ENCODE measurements at places on chromosomes 11 and 22. TPM values are rescaled to one million over a fixed set of nuclear protein-coding genes. Genes with fewer than 3 reads are reported as not detected.

The POU2AF1 gene
- 1.4 TPM for total RNA-seq

The GRM5 gene
- not detected for total RNA-seq

The GAS2 gene
- total RNA-seq = not detected

The MMP8 gene
- total RNA-seq = not detected

The PRR5 gene
- 17.8 TPM for total RNA-seq

The OR51I1 gene
- total RNA-seq = not detected

The MS4A8 gene
- 22.9 TPM for total RNA-seq

DNA sequence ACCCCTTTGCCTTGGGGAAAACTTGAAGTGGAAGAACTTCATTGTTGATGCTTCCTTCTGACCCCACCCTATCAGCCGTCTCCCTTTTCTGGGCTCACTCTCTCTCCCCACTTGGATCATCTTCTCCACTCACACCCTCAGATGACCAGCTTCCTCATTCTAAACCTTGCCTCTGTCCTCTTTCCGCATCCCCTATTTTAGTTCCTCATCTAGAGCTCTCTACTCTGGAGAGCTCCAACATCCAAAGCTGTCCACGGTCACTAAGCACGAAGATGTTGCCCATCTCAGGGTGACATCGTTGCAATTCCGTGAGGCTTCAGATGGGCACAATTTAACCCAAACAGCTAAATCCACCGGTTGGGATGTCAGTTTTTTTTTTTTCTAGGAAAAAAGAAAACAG is 31.6 kb upstream of the ME3 start:
- DNase-seq = no peak

GRCh38 chr11:12724301-12725054 is 50.3 kb downstream of the TEAD1 start:
- peak; percentile 91 for DNase-seq

GRCh38 chr11:57552479-57552878 is 15.0 kb downstream of the UBE2L6 start:
- no peak for DNase-seq

DNA sequence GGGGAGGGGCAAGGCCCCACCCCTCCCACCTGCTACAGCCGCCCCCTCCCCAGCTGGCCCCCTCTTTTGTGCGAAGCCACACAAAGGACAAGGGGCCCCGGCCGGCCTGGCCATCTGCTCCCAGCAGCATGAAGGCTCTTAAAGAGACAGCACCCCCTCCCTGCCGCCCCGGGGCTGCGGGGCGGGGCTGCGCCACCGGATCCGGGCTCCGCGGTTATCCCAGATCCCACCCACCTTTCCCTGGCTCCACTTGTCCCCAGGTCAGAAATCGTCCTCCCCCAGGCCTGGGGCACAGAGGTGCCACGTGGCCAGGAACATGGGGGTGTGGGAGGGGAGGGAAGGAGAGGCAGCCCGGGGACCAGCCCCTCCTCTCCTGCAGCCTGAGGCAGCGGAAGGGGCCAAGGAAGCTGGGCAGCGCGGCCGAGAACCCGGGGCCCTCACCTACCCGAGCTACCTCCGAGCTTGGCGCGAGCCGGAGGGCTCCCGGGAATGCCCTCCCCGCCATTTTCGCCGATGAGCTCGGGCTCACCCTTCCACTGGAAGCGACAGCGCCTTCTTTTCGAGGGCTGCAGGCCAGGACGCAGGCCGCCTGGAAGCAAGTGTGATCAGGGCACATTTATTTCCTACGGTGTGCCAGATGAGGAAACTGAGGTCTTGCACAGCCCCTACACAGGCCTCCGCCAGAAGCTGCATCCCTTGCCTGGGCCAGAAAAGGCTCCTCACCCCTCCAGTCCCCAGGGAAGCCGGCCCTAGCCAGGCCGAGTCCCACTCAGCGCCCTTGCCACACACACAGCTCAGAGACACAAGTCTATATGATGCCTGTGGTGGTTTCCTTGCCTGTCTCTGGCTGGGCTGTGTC is 2.5 kb upstream of the RCOR2 start:
- DNase-seq = peak; percentile 50

- no peak for DNase-seq
These were observed 226.0 kb upstream of the C11orf87 start for GRCh38 chr11:109196016-109196415.

DNA sequence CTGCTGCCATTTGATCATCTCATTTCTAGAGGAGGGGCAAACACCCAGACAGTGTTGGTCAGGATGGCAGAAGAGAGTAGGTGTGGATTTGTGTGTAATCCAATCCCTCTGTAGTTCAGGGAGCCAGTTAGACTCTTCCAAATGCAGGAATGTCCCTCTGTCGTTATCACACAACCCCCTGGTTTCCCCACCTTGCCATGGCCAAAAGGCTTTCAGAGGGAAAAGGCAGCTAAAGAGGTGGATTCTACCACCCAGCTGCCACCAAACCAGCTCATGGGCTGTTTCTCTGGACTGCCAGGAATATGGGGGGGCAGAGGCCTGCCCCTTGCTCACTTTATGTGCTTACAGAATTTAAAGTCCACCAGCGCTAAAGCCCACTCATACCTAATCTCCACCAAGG is 18.1 kb downstream of the TSKU start:
- DNase-seq = no peak

GRCh38 chr22:35840302-35840739 is 122.6 kb downstream of the APOL5 start:
- DNase-seq = peak; percentile 86

DNA sequence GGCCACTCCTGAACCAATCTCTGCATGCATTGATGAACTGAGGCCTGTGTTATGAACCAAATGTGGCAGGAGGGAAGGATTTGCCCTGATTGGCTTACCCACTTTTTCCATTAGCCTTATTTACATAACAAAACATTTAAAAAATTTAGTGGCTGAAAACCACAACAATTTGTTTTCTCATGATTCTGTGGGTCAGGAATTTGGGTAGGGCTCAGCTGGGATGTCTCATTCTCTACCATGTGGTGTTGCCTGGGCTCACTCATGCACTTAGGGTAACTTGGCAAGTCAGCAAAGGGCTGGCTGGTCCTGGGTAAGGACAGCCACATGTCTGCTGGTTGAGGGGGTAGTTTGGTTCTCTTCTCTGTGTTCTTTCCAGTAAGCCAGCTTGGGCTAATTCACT is 35.1 kb upstream of the CYP2R1 start:
- no peak for DNase-seq

DNA sequence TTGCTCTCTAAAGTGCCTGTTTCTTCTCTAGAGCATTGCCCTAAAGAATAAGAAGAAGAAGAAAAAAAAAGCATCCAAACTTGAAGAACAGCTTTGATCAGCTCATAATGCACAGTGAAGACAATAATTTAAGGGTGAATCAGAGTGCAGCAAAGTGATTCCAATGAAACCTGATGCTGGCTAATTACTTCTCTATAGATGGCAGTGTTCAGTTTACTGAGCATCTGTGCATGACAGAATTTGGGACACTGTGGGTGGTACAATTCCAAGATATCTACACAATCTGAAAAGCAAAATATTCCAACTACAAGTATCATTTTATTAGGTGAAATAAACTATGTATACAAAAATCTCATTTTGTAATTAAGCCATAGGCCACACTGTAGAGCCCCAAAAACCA is 450.5 kb upstream of the CCDC90B start:
- no peak for DNase-seq

GRCh38 chr11:110866081-110866480 is 153.8 kb upstream of the ARHGAP20 start:
- DNase-seq = no peak

DNA sequence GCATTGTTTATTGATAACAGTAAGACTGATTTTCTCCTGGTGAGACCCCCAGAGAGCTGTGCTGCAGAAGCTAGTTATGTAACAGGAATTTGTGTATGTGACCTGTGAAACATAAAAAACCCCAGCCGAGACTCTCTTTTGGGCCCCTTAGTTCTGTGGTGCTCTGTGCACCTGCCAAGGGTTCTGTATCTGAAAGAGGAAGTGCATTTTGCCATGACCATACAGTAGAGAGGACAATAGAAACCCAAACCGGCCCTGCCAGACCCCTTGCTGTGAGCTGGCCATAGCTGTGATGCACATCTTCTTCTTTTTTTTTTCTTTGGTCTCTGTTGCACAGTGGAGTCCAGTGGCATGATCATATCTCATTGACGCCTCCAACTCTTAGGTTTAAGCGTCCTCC is 31.4 kb upstream of the APOL5 start:
- DNase-seq = peak; percentile 24

GRCh38 chr11:65552388-65552951 is 5.7 kb downstream of the LTBP3 start:
- no peak for DNase-seq

- no peak for DNase-seq
These were observed 331.1 kb upstream of the B3GAT1 start for GRCh38 chr11:134742956-134743819.

- no peak for DNase-seq
These were observed 233.9 kb downstream of the TENM4 start for GRCh38 chr11:79206951-79207350.

DNA sequence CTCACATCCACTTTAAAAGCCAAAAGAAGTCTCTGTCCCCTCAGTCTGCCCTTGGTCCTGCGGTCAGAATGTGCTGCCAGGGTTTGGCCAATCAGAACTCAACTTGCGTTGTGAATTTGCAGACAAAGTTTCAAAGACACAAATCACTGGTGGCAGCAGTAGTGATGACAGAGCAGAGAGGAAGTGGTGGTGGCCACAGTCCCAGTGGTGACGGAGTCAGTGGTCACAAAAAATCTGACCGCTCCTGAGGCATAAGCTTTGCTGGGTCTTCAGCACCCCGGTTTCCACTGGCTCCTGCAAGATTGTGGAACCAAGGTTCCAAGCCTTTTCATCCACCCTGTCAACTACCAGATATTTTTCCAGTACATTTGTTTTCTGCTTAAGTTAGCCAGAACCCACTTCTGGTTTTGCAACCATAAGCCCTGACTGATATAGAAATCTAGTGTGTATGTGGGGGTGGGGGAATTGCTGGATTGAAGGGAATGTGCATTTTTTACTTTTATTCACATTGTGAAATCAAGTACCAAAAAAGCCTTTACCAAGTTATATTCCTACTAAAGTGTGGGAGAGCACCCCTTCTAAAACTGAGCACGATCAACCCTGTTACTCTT is 112.3 kb downstream of the TMPRSS5 start:
- no peak for DNase-seq

- no peak for DNase-seq
These were observed 64.7 kb downstream of the PDE2A start for GRCh38 chr11:72609476-72609875.

- DNase-seq = peak; percentile 94
These were observed 11.1 kb downstream of the GRK2 start for GRCh38 chr11:67277231-67277961.

DNA sequence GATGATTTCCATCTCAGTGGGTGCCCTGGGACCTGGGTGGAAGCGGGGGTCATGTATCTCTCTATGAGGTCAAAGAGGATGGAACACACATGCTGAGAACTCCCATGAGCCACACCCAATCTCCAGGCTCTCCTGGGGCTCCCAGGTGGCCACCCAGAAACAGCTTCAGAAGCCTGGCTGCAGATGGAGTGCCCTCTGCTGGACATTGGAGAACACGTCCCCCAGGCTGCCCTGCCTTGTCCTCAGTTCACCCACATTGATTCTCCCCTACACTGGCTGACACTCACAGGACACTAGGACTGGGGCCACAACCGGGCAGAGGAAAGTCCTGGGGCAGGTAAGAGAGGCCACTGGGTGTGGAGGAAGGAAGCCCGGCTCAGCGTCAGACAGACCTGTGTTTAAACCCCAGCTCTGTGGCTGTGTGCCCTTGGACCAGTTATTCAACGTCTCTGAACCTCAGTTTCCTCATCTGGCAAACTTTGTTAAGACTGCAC is 4.5 kb upstream of the NOL12 start:
- DNase-seq = peak; percentile 87

Data from transverse colon (tissue), 4 donors.